ENCODE measurements at places on chromosomes 4 and X. TPM values are rescaled to one million over a fixed set of nuclear protein-coding genes. Genes with fewer than 3 reads are reported as not detected.
A peak's percentile ranks its signal among the peaks of the same experiment; 100 is the strongest.

- no peak for DNase-seq
Observed at GRCh38 chrX:107979534-107979933, 2.6 kb downstream of the TEX13B start.

DNA sequence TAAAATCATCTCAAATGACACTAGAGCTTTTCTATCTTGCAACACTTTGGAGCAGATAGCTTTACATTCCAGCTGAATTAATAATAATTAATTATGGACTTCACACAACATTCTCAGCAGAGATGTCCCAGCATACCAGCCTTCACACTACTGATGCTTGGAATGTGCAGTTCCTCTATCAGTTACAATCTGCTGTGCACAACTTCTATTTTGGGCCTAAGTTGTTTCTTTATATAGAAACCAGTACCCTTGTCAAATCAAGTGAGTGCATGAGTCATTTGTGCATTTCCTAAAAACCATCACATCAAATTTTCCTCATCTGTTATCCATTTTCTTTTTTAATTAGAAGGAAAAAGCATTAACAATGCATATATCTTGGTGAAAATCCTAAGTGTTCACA lies 8.8 kb upstream of the RASL11B start:
- DNase-seq, result no peak

GRCh38 chr4:153514688-153515426 lies 48.7 kb downstream of the TMEM131L start:
- no peak for DNase-seq

DNA sequence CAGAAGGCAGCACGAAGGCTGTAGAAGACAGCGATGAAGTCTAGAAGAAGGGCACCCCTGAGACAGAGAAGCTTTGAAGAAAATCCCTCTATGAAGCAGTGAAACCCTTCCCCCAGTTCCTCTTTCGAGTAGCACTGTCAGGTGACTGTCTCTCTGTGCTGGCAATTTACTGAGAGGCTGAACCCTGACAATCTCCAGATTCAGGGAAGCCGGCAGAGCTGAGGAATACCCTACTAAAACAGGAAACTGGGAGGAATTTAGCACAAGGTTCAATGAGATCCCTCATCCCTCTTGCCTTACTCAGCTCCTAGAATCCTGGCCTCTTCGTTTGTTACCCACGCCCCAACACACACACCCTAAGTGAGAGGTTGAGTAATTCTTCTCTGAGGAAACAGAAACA lies 239.7 kb upstream of the NOCT start:
- no peak for DNase-seq

GRCh38 chr4:109406337-109406931 lies 27.2 kb upstream of the SEC24B start:
- peak; percentile 62 for DNase-seq

DNA sequence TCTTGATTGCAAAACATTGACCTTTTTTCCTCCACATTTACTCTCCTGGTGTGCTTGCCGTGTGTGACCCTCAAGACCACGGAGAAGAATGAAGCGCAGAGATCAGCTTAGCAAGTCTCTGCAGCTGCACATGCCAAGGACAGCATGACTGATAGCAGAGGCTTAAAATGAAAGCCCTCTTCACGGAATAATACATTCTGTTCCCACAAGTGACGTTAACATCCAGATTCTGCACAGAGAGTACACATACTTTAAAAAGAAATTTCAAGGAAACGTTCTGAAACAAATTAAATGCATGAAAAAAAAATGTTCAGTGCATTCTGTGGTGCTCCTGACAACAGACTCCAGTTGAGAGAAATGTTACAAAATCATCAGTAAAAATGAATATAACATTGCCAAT lies 60.9 kb downstream of the SLC7A11 start:
- DNase-seq, result no peak

DNA sequence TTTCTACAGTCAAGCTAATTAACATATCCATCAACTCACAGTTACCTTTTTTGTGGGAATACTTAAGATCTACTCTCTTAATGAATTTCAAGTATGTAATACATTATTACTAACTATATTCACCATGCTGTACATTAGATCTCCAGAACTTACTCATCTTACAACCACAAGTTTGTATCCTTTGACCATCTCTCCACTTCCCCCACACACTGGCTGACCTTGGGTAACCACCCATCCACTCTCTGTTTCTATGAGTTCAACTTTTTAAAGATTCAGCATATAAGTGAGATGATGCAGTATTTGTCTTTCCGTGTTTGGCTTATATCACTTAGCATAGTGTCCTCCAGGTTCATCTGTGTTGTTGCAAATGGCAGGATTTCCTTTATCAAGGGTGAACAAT lies 30.5 kb upstream of the MAGED1 start:
- no peak for DNase-seq

DNA sequence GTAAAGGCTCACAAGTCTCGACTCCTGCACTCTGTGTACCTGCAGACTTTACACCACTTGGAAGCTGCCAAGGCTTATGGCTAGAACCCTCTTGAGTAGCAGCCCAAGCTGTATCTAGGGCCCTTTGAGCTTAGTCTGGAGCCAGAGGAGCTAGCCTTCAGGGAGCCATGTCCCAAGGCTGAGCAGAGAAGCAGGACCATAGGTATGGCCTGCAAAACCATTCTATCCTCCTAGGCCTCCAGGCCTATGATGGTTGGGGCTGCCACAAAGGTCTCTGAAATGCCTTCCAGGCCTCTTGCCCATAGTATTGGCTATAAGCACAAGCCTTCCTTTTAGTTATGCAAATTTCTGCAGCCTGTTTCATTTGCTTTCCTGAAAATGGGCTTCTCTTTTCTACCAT lies 380.7 kb upstream of the CPXCR1 start:
- no peak for DNase-seq

GRCh38 chr4:55458164-55458563 lies 62.4 kb downstream of the TMEM165 start:
- DNase-seq, result no peak

GRCh38 chr4:15354371-15355297 lies 73.2 kb upstream of the C1QTNF7 start:
- DNase-seq, result no peak

DNA sequence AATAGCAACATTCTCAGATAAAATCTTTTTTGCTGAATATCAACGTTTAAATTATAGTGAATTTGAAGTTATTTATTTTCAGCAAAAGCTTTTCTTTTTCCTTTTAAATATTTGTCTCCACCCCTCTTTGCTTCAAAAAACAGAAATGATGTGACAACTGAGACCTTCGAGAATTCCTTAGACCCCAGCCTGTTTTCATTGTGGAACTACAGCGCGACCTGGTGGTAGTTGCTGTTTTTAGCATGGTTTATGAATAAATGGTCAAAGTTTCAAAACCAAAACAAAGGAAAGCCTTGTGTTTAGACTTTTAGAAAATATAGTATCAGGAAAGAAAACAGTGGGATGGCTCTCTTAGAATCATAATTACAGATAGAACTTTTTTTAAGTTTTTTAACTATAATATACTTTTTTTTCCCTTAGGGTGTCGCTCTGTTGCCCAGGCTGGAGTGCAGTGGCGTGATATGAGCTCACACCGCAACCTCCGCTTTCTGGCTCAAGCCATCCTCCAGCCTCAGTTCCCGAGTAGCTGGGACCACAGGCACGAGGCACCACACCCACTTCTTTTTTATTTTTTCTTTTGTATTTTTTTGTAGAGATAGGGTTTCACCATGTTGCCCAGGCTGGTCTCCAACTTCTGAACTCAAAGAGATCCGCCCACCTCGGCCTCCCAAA lies 26.8 kb upstream of the TMEM184C start:
- peak; percentile 65 for DNase-seq

DNA sequence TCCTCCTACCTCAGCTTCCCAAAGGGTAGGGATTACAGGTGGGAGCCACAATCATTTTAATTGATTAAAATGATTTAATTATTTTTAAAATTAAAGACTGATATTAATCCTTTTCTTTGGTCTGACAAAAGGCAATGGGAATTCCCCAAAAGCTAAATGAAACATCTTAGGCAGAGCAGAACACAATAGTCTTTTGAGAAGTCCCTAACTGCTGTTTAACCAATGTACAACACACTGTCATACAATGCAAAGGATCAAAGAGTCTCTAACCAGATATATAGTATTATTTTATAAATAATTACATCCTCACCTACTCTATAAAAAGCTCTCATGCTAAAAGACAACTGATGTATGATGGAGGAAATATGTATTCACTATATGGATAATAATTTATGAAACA lies 47.0 kb downstream of the THAP9 start:
- DNase-seq, result no peak

MTM1 gene
- 12.8 TPM for polyA plus RNA-seq

ADGRG2 gene
- 15.3 TPM for polyA plus RNA-seq

PF4V1 gene
- 0.31 TPM for polyA plus RNA-seq

NEUROG2 gene
- not detected for polyA plus RNA-seq
